ENCODE measurements at places on chromosomes 5 and 9. TPM values are rescaled to one million over a fixed set of nuclear protein-coding genes. Genes with fewer than 3 reads are reported as not detected.

The GRIN3A gene
- total RNA-seq = 0.23 TPM

The FOXD4 gene
- total RNA-seq = 0.17 TPM

The AMBP gene
- 3,440 TPM for total RNA-seq

The CNOT6 gene
- 25.0 TPM for total RNA-seq

The PGM5 gene
- 2.1 TPM for total RNA-seq

The FOXD4L6 gene
- 0.25 TPM for total RNA-seq

The ITGA1 gene
- total RNA-seq = 47.0 TPM

The SLC36A2 gene
- not detected for total RNA-seq

The PRUNE2 gene
- 4.5 TPM for total RNA-seq

The ADAMTS13 gene
- total RNA-seq = 11.5 TPM

The FREM1 gene
- total RNA-seq = 1.4 TPM

The CRB2 gene
- 1.7 TPM for total RNA-seq

The MED7 gene
- total RNA-seq = 4.7 TPM

The PCA3 gene
- 0.92 TPM for total RNA-seq

The CENPK gene
- total RNA-seq = 23.1 TPM

The FCN2 gene
- total RNA-seq = 23.6 TPM

The FLT4 gene
- total RNA-seq = 19.9 TPM

The TUSC1 gene
- 5.3 TPM for total RNA-seq

The PCDHA4 gene
- total RNA-seq = 0.08 TPM

The ELP1 gene
- total RNA-seq = 27.7 TPM

The TSTD2 gene
- total RNA-seq = 8.8 TPM

The FCN1 gene
- 15.0 TPM for total RNA-seq

The TUBB4B gene
- total RNA-seq = 179 TPM

The WDR38 gene
- total RNA-seq = not detected

The SAXO1 gene
- total RNA-seq = 0.05 TPM

The KCNN2 gene
- total RNA-seq = 0.09 TPM

The OR13C2 gene
- total RNA-seq = not detected

The ANKRD18B gene
- 1.9 TPM for total RNA-seq

The DYNC2I2 gene
- total RNA-seq = 58.0 TPM

The INSYN2B gene
- total RNA-seq = 0.08 TPM

The RPL12 gene
- 576 TPM for total RNA-seq

The PCDHGA3 gene
- total RNA-seq = 0.09 TPM

The PRDM9 gene
- not detected for total RNA-seq

The SEMA6A gene
- total RNA-seq = 4.2 TPM

The CBY3 gene
- not detected for total RNA-seq

The IFNA6 gene
- not detected for total RNA-seq

The TEX48 gene
- not detected for total RNA-seq

The UBTD2 gene
- 7.9 TPM for total RNA-seq

The BTNL3 gene
- 0.19 TPM for total RNA-seq

The ENTPD2 gene
- 0.09 TPM for total RNA-seq

The ZNF454 gene
- 0.50 TPM for total RNA-seq

The HMCN2 gene
- 0.28 TPM for total RNA-seq

The NUTM2F gene
- under 0.01 TPM for total RNA-seq

The NOL6 gene
- total RNA-seq = 20.2 TPM

The UIMC1 gene
- total RNA-seq = 16.3 TPM

The FOXD1 gene
- total RNA-seq = not detected

The DMRTA1 gene
- total RNA-seq = 1.4 TPM

The PCDHB7 gene
- total RNA-seq = 0.08 TPM
